ENCODE measurements at places on chromosomes 5 and 9. TPM values are rescaled to one million over a fixed set of nuclear protein-coding genes. Genes with fewer than 3 reads are reported as not detected.

DNA sequence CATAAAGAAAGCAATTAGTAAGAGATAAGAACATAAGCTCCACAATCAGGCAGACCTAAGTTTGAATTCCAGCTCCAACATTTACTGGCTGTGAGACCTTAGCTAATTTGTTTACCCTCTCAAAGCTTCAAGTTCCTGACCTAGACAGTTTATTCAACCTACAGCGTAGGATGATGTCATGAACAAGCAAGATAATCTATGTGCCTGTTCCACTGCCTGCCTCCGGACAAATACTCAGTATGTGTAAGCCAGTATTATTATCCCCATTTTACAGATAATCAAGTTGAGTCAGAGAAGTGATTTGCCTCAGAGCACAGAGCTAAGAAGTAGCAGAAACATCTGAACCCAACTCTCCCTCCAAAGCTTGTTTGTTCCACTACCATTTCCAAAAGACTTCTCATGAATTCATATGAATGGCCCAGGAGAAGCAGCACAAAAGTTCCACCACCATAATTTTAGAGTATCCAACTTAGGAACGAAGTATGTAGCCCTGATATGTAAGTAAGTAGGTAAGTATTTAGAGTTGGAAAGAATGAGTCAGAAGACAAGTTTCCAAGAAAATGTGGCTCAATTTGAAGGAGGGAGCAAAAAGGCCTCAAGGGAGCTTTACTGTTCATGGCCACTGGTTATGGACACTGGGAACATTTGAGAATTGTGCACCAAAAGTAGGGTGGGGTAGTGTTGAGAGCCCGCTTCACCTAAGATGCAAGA, 398.2 kb downstream of the NFIB start:
- H3K4me1 ChIP-seq: no peaks in the 10 kb centered on the region
- H3K36me3 ChIP-seq: no peaks in the 10 kb centered on the region
- no peaks in the 10 kb centered on the region for H3K27me3 ChIP-seq
- no peak overlapping the region for H3K27ac ChIP-seq

- H3K27me3 ChIP-seq: no peaks in the 10 kb centered on the region
- no peak overlapping the region for H3K4me3 ChIP-seq
- H3K27ac ChIP-seq: no peak overlapping the region
- H3K36me3 ChIP-seq: no peaks in the 10 kb centered on the region
- H3K4me1 ChIP-seq: peaks cover 6% of the 10 kb centered on the region
- DNase-seq: no peak
Measured at GRCh38 chr9:110109333-110110092, 98.4 kb downstream of the C9orf152 start.

- no peak overlapping the region for H3K4me3 ChIP-seq
- H3K27me3 ChIP-seq: no peaks in the 10 kb centered on the region
- no peaks in the 10 kb centered on the region for H3K36me3 ChIP-seq
- H3K27ac ChIP-seq: no peak overlapping the region
Measured at GRCh38 chr5:12013351-12013750, 109.1 kb upstream of the CTNND2 start.

GRCh38 chr9:126519660-126520420, 93.9 kb upstream of the LMX1B start:
- H3K27me3 ChIP-seq: peaks cover 34% of the 10 kb centered on the region
- DNase-seq: no peak
- no peak overlapping the region for H3K4me3 ChIP-seq
- H3K4me1 ChIP-seq: peaks cover 3% of the 10 kb centered on the region

- H3K36me3 ChIP-seq: no peaks in the 10 kb centered on the region
- H3K27ac ChIP-seq: no peak overlapping the region
- H3K4me3 ChIP-seq: no peak overlapping the region
- no peak for DNase-seq
Measured at GRCh38 chr5:172823840-172824362, 10.2 kb upstream of the ERGIC1 start.

DNA sequence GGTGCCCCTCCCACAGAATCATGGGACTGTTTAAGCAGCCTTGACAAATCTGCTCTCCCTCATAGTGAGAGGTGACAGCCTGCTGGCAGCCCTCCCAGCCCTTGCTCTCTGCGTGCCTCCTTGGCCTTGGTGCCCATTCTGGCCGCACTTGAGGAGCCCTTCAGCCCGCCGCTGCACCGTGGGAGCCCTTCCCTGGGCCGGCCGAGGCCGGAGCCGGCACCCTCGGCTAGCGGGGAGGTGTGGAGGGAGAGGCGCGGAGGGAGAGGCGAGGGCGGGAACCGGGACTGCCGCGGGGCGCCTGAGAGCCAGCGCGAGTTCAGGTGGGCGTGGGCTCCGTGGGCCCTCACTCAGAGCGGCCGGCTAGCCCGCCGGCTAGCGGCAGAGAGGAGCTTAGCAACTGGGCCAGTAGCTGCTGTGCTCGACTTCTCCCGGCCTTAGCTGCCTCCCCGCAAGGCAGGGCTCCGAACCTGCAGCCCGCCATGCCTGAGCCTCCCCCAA, 125.9 kb upstream of the MYO10 start:
- peak; percentile 25 for DNase-seq
- H3K36me3 ChIP-seq: no peaks in the 10 kb centered on the region
- H3K4me1 ChIP-seq: peaks cover 3% of the 10 kb centered on the region
- no peaks in the 10 kb centered on the region for H3K27me3 ChIP-seq
- H3K27ac ChIP-seq: no peak overlapping the region
- H3K4me3 ChIP-seq: no peak overlapping the region

The NAIP gene
- 43.1 TPM for total RNA-seq

The RGP1 gene
- total RNA-seq: 39.2 TPM

All from kidney (tissue), 22 donors.